HuH-7.5 (cell line): ENCODE measurements at places on chromosomes 4 and X.
A peak's percentile ranks its signal among the peaks of the same experiment; 100 is the strongest.

DNA sequence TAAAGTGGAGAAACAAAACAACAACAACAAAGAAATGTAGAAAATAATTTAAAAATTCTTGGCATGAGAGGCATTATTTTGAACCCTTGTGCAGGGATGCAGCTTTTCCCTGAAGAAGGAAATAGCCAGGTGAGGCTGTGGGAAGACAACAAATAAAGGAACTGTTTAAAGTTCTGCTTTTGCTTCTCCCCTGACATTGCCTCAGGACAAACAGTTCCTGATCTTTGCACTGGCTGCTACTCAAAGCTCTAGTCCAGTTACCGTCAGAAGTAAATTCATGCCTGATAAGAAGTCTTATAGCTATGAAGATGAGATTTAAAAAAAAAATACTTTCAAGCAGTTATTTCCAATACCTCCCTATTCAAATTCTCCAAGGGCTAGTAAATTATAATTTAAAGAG, 233.8 kb downstream of the IL15 start:
- no peak for DNase-seq

GRCh38 chr4:85968945-85969819, 390.7 kb downstream of the MAPK10 start:
- DNase-seq = peak; percentile 17

GRCh38 chrX:44456685-44457084, 86.0 kb downstream of the FUNDC1 start:
- no peak for DNase-seq

GRCh38 chr4:83536362-83537272, 709 bp downstream of the GPAT3 start:
- no peak for DNase-seq

- no peak for DNase-seq
Measured at GRCh38 chrX:100194082-100194775, 215.8 kb downstream of the PCDH19 start.

GRCh38 chr4:163673848-163674697, 179.6 kb downstream of the TMA16 start:
- no peak for DNase-seq

GRCh38 chrX:134883137-134883700, 107.6 kb upstream of the SMIM10 start:
- no peak for DNase-seq

DNA sequence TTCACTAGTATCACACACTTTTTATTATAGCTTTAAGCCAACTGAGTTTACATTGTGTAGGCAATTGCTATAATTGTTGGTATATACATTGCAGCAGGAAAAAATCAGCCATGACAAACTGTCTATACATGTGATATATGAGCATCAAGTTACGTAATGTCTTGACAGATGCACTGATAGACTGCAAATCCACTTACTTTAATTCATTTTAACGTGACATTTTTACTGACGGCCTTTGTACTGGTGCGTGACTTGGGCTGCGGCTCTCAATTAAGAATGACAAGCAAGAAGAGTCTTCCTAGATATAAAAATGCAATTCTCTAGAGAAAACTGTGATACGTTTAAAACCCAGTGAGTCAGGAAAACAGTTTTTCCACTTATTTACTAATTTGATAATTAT, 143.8 kb downstream of the ACTRT1 start:
- DNase-seq = no peak

DNA sequence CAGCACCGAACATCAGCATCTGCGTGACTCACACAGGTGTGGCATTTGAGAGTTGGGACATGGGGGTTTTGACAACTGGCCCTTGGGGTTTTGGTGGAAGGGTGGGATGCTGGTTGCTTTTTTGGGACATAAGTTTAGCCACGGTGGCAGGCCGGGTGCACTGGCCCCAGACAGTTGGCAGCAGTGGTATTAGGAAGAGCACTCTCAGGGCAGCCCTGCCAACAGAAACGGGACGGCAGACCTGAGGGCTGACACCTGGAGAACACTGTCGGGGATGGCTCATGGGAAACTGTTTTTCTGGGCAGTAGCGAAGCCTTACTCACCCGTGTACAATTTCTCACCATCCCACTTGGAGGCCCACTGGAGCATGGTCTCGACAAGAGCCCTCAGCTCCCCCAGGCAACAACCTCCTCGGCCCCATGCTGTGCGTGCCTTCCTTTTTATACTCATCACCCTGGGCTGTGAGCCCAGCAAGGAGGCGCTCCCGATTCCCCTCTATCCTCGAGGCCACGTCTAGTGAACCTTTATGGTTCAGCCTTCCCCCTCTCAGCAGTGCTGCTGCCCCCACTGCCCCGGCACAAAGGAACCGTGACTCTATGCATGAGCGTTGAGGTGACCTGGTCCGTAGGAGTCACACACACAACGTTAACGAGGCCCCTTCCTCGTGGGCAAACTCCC, 30.6 kb downstream of the WDR1 start:
- no peak for DNase-seq

DNA sequence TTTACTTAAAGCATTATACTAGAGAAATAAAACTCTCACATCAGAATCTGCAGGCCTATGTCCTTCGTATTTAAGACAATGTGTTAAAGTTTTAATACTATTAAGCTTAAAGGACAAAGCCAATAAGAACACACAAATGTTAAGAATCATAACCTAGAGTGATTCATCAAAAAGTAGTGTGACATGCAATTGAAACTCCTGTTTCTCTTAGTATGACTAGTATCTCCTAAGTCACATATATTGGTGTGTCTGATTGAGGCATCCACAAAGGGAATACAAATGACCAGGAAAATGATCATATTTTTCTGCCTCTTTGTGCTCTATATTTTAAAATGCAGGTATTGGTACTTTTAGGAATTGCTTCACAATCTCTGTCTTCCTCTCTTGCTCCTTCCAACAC, 23.8 kb downstream of the GPRASP3 start:
- DNase-seq = no peak

GRCh38 chr4:53281438-53281837, 84.4 kb downstream of the SCFD2 start:
- no peak for DNase-seq

- DNase-seq = no peak
Measured at GRCh38 chr4:101155945-101156344, 191.4 kb downstream of the PPP3CA start.

- no peak for DNase-seq
Measured at GRCh38 chr4:147840838-147841738, 109.2 kb downstream of the ARHGAP10 start.

GRCh38 chr4:19193274-19193981, 1058.3 kb upstream of the SLIT2 start:
- no peak for DNase-seq

- no peak for DNase-seq
Measured at GRCh38 chrX:131783555-131784308, 239.4 kb upstream of the STK26 start.

DNA sequence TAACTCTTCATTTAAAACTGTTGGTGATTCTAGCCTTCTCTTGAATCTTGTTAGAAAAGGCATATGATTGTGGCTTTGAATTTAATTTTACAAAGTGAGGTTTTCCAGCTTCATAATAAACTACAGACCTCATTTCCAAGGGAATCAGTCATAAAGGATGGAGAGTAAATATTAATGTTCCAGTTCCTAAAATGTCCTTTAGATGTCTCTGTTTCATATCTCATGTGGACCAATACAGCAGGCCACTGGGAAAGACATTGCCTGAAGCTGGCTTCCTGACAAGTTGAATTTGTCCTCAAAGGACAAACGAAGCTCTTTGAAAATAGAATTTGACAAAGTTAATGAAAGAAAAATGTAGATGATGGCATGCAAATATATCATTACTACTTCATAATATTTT, 125.4 kb downstream of the ZNF330 start:
- DNase-seq = peak; percentile 19

DNA sequence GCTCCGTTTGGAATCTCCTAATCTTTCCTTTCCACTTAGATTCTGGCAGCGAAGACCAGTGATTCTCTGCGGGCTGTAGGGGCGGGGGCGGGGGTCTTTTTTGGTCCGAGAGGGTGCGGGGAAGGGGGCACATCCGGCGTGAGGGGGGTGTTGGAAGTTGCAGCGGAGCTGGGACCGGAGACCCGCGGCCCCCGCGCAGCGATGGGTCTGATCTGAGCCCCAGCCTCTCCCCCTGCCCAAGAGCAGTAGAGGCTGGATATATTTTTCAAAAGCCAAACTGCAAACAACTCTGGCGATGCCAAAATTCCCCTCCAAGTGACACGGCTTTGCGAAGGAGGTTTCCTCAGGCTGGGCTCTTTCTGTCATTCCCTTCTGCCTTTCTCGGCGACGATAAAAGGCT, 355 bp downstream of the GRID2 start:
- DNase-seq = no peak

DNA sequence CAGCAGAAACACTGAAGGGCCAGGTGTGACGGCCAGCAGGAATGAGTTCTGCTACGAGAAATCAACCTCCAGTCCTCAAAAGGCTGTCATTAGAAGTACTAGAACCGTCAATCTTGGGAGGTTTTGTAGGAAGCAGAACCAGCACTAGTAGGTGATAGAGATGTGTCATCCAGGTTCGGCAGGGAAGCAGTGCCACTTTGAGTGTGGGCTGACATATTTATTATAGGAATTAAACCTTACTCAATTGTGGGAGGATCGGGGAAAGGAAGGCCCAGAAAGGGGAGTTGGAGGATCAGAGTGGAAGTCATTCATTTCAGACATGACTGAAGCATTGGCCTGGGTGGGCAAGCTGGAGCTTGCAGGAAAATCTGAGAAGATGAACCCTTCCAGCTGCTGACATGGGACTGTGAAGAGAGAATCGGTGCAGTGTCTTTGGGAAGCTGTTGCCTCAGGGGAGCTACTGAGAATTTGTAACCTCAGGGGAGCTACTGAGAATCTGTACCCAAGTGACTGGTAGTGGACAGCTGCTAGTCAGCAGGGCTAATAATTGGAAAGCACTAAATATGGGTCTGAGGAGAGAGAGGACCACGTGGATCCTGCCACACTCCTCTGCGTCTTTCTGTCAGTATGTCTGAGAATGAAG, 177.4 kb downstream of the SPRY1 start:
- no peak for DNase-seq

DNA sequence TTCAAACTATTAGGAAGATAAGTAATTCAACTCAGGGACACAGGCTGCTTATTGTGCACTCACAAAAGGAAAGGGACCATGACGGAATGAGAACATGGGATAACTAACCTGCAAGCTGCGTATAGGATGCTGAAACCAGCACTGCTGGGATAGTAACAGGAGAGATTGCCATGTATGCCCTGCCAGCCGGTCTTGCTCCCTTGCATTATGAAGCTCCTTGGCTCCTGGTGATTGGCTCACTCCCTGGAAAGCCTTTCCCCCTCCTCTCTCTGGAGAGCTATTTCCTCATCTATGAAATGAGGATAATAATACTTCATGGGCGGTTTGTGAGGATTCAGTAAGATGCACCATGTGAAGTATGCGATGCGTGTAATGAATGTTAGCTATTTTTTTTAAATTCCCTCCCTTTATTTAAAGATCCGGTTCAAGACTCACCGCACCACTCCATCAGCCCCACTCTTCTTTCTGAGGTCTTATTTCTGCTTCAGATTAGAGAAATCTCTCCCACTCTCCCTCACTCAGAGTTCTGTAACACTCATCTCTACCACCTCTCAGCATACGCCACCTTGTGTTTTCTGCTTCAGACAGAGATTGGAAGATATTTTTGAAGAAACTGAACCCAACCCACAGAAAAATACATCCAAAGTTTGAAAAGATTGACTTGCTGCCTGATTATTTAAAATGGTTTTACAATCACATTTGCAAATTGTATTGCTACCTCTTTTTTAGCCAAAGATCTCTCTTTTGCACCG, 18.4 kb downstream of the MSMO1 start:
- DNase-seq = no peak
